ENCODE measurements at places on chromosomes 3 and 15.

- no peak for DNase-seq
These were observed 480.5 kb upstream of the PROK2 start for GRCh38 chr3:72265256-72266015.

GRCh38 chr15:25437777-25438600 is 835 bp downstream of the UBE3A start:
- DNase-seq = peak; percentile 21

DNA sequence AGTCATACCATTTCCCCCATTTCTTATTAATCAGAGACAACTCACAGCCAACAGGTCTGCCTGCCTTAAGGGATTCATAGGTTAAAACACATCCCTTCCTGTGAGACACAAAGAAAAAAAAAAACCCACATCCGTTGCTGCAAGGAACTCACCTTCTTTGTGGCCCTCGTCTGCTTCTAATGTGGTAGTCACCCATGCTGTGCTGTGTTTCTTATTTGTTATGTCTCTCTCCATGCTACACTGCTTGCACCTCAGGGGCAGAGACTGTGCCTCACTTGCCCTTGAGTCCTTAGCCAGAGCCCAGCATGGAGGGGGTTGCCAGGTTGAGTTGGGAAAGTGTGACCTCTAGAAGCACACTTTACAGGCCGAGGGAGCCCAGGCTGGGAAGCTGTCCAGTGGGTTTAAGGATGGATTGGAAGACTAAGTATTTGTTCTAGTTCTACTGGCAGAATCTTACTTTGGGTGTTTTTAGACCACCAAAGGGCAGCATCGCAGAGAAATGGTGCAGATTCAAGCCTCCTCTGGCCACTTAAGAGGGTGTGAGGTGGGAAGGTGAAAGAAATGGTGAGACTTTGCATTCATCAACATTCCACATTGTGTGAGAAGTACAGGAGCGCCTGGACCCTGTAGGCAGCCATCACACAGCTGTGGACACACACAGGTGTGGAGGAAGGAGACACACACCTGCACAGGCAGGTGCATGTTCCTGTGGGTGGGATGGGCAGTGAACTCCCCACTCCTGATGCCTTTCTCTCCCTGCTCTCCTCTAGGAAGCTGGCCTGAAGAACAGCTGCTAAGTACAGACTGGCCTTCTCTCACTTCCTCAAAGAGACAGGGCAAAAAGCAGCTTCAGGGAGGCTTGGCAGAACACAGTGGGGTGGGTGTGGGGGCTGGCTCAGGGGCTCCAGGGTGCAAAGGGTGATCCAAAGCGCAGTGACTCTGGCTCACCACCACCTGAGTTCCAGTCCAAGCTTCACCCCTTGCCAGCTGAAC is 48.8 kb downstream of the GLB1 start:
- DNase-seq = no peak

DNA sequence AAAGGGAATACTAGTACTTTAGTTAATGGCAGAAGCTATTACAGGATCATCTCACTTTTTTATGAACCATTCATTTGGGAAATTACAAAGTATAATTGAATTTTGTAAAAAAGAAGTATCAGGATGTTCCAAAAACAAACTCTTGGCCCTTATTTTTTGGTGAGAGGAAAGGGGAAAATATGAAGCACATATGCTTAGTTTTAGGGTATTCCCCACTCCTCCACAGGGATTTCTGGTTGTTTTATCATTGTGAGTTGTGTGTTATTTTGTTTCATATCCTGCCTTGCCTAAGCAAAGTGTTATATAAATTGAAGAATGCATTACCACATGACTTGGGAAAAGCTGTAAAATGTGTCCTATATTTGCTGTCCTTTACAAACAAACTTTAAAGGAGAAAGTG is 227.0 kb downstream of the FMN1 start:
- DNase-seq = no peak

DNA sequence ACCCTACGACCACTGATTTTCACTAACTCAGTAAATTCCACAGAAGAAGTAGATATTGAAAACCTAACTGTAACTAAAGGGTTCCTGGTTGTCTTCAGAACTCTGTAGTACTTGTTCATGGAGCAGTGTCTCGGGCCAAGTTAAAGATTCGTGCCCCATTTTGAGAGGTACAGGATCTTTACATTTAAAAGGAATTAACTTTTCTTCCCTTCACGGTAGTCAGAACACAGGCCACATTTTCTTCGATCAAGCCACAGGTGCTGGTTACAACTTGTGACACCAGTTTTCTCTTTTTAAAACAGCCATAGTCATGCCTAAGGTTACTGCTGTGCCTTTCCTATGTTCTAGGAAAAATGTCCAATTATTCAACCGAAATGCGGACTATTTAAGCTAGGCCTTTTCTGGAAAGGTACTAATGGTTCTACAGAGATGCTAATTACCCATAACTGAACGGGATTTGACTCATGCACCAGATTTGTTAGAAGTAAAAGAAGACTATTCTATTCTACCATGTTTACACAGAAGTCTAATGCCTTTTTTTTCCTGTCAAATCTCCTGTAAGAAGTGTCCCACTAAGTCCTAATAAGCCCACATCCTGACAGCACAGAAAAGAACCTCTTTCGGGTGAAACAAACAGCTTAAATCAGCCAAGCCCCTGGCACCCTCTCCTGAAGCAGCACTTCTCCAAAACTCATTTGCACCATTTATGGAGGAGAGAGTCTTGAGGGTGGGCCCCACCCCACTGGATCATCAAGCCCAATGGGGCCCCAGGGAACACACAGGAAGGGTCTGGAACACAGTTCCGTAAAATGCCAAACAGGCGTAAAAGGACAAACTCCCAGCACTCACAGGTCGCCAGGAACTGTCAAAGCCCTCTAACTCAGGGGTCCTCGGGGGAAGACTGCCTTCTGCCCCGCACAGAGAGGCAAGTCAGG is 1.9 kb downstream of the LRIG1 start:
- no peak for DNase-seq

GRCh38 chr3:70736009-70736408 is 423.6 kb upstream of the MDFIC2 start:
- DNase-seq = no peak

DNA sequence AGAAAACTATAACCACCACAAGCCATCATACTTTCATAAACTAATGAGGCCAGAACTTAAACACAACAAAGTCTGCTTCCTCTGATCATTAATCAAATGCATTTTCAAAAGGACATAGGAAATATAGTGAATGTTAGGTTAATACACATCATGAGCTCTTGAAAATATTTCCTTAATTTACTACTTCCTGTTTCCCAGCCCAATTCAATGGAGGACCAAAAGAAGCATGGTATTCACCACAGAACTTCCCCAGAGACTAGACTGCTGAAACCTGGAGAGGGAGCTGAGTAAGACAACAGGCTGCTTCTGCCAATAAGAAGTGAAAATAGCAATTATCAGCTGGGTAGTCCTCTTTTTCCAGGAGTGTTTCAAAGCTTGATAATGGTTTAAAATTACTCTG is 250.3 kb downstream of the ULK4 start:
- DNase-seq = no peak

GRCh38 chr3:8491271-8492144 is 10.1 kb upstream of the LMCD1 start:
- DNase-seq = no peak

- DNase-seq = no peak
These were observed 71.1 kb downstream of the CDAN1 start for GRCh38 chr15:42665827-42666226.

DNA sequence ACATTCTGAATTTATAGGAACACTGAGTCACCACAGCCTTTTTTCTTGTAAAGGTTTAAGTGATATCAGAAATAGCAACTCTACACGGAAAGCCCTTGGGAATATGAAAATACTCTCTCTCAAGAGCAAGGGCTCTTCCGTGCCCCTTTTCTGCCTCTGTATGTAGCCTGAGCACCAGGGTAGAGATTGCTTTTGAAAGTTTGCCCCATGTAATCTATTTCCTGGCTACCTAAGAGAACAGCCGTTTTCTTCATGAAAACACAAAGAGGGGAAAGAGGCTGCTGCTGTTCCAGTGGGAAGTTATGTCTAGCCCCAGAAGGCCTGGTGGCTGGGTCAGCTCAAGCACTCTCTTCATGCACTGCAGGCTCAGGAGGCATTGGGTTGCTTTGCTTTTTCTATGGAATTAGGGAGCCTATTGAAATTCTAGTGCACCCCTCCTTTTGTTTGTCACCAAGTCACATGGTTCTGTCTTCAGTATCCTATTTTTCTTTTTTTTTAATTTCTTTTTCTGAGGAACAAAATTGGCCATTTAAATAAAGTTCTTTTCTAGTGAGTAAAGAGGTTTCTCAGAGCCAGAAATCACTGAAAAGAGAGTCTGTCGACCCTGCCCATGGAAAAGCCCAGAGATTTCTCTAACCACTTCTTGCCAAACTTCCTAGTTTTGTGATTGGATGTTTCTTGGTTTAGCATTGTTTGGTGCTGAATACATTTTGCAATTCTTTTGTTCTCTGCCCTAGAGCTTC is 39.5 kb downstream of the TIGIT start:
- no peak for DNase-seq

GRCh38 chr3:64799606-64800005 is 111.8 kb upstream of the ADAMTS9 start:
- DNase-seq = no peak

DNA sequence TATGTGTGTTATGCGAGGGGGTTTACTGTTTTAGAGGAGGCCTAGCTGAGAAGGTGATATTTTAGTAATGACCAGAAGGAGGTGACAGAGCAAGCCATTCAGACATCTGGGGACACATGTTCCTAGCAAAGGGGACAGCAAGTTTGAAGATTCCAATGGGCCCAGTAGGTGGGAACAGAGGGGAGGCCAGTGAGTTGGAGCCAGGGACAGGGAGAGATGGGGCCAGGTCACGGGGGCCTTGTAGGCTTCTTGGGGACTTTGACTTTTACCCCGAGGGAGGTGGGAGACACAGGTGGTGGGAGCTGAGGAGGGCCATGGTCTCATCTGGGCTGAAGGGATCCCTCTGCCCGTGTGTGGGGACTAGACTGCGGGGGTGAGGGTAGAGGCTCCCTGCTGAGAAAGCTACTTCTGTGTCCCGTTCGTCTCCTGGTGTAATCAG is 72.5 kb downstream of the MGLL start:
- DNase-seq = no peak

GRCh38 chr15:63888146-63888545 is 54.4 kb upstream of the HERC1 start:
- no peak for DNase-seq

DNA sequence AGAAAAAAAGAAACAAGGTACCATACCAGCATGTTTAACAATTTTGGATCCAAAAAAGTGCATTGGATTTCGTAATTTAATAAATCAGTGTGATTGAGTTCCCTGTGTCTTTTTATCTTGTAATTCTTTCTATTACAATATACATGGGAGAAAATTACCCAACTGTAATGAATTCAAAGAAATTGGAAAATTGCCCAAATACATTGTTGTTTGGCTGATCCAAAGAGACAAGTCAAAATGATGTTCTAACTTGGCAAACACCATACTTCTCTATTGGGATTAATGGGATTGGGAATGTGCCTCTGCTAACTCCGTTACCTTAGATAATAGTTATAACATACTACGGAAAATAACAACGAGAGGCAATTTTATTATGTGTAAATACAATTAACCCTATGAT is 1097.1 kb downstream of the ROBO1 start:
- no peak for DNase-seq

DNA sequence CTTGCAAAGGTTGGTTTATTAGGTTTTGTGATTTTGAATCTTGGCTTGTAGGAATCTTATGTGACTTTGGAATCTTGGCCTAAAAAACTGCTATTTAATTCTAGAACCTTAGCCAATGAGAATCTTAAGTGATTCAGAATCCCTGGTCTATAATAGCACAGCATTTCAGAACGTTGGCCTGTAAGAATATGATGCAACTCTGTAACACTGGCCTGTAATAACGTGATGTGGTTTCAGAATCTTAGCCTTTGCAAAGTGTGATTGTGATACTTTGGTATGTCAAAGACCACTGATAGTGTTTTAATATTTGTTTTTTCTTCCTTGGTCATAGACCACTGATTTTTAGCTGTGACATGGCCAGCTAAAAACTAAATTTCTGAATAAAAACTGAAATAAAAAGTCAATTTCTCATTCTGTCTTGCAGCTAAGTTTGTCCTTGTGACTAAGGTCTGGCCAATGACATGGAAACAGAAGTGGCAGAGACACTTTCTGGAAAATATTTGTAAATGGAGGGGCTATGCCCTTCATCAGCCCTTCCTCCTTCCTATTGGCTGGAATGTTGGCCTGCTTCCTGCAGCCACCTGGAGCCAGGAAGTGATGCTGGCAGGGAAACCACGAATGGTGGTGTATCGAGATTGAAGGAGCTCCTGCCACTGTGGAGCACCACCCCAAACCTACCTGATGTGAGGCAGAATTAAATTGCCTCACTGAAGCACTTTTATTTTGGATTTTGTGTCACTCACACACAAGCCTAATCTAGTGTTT is 42.3 kb upstream of the CORO2B start:
- DNase-seq = no peak

GRCh38 chr3:45682786-45683185 is 6.4 kb upstream of the SACM1L start:
- no peak for DNase-seq

- no peak for DNase-seq
These were observed 170.5 kb downstream of the SLCO3A1 start for GRCh38 chr15:92023965-92024364.

- DNase-seq = no peak
These were observed 199.1 kb downstream of the EPHA3 start for GRCh38 chr3:89306540-89306939.

GRCh38 chr15:28113394-28114113 is 14.4 kb upstream of the OCA2 start:
- no peak for DNase-seq

DNA sequence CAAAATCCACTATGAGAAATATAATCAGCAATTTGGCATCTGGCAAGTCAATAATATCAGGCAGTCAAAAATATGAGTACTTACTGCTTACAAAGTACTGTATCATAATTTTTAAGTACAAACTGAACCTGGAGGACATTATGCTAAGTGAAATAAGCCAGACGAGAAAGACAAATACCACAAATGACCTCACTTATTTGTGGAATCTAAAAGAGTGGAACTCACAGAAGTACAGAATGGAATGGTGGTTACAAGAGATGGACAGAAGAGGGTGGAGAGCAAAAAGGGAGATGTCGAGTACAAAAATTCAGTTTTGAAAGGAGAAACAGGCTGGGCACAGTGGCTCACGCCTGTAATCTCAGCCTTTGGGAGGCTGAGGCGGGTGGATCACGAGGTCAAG is 12.4 kb downstream of the PCYT1A start:
- DNase-seq = no peak

DNA sequence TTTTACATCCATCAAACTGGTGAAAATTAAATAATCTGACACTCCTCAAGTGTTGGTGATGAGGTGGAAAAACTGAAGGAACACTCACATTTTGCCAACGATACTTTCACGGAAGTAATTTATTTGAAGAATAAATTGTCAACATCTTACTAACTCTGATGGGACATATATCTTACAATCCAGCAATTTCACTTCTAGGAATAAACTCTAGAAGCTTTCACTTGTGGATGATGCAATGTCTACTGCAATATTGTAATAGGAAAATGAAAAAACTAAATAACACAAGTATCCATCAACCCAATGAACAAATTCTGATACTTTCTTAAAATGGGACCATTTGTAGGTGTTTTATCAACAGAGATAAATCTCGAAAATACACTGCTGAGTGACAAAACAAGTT is 16.2 kb upstream of the LIPC start:
- no peak for DNase-seq
